ENCODE measurements at places on chromosomes 16 and 17.

DNA sequence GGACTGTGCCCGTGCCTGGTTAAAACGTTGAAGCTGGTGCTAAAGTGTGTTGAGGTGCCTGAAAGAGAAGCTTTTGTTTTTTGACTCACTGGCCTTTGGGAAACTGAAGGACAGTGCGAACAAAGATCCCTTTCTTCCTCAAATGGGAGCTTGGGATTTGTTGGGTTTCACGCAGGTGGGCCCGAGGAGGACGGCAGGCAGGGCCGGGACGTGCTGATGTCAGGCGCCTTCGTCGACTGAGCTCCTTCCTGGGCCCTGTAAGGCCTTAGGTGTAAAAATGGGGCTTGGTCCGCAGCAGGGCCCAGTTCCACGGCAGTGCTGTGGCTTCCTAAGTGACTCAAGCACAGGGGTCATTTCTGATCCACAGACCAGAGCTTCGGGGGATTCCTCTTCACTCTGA is 106.9 kb downstream of the BANP start:
- no peak for DNase-seq

- no peak for DNase-seq
These were observed 4.7 kb upstream of the CUEDC1 start for GRCh38 chr17:57959929-57960328.

- DNase-seq, result no peak
These were observed 1.8 kb upstream of the RHBDF1 start for GRCh38 chr16:74051-74746.

DNA sequence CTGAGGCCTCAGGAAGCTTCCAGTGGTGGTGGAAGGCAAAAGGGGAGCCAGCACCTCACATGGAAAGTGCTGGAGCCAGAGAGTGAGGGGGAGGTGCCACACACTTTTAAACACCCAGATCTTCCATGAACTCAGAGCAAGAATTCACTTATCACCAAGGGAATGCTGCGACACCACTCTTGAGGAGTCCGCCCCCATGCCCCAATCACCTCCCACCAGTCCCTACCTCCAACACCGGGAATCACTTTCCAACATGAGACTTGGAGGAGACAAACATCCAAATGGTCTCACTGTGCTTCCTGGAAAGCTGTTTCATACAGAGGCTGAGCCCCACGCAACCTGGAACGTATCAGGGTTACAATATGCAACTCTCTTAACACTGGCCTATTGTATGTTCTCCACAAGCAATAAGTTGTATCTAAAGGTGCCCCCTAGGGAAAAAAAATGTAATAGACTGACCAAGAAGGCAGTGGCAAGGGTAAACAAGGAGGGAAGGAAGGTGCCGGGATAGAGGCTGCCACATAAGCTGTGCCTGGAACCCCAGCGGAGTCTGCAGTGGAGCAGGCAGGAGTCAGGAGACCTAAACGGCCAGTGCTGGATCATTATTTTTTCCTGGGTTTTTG is 106.7 kb upstream of the FOXF1 start:
- no peak for DNase-seq

GRCh38 chr17:78129351-78130089 is 965 bp upstream of the TMC6 start:
- DNase-seq, result no peak

DNA sequence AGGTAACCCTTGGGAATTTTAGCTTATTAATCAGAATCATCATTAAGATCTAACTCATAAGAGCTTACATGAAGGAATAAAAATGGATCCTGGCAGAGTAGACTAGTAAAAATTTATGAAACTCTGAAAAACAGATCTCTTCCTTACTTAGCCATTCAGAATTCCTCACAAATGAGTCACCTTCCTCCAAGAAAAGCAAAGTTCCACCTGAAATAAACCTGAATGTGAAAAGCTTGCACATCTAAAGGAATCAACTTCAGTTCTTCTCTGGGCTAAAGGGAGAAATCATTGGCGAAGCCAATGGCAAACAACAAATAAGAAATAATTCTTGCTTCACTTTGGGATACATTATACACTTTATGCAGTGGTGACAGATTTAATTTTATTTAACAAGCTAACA is 22.7 kb downstream of the MYO1D start:
- DNase-seq, result no peak

DNA sequence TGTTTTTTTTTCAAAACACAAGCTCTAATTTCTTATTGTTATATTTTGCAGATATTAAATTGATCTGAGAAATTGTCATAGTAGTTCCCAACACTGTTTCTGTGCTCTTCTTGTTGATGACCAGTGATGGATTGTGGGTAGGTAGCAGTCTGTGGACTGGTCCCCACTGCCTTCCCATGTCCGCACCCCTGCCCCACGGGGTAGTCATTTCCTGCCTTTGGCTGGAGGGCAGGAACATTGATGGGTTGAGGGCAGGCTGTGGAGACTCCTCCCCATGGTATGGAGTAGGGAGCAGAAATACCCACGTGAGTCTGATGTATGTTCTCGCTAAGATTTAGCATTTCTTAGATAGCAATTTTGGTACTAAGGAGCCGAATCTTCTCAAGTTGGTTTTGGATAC is 762.0 kb downstream of the CDH8 start:
- DNase-seq, result no peak

DNA sequence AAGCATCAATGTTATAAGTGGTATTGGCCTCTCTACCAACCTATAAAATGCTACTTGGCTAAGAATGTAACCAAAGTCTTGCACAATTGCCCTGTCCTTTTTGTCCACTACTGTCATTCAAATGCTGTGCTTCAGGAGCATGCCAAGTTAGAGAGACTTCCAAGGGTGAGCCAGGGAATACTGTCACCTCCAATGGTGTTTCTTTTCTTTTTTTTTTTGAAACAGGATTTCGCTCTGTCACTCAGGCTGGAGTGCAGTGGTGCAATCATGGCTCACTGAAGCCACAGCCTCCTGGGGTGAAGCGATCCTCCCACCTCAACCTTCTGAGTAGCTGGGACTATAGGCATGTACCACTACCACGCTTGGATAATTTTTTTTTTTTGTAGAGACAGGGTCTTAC is 43.7 kb upstream of the ERN1 start:
- DNase-seq, result no peak

- no peak for DNase-seq
These were observed 6.3 kb upstream of the APRT start for GRCh38 chr16:88817785-88818574.

GRCh38 chr16:73202161-73202729 is 154.3 kb upstream of the ZFHX3 start:
- DNase-seq, result no peak

GRCh38 chr16:86240716-86241363 is 269.5 kb upstream of the FOXF1 start:
- no peak for DNase-seq

DNA sequence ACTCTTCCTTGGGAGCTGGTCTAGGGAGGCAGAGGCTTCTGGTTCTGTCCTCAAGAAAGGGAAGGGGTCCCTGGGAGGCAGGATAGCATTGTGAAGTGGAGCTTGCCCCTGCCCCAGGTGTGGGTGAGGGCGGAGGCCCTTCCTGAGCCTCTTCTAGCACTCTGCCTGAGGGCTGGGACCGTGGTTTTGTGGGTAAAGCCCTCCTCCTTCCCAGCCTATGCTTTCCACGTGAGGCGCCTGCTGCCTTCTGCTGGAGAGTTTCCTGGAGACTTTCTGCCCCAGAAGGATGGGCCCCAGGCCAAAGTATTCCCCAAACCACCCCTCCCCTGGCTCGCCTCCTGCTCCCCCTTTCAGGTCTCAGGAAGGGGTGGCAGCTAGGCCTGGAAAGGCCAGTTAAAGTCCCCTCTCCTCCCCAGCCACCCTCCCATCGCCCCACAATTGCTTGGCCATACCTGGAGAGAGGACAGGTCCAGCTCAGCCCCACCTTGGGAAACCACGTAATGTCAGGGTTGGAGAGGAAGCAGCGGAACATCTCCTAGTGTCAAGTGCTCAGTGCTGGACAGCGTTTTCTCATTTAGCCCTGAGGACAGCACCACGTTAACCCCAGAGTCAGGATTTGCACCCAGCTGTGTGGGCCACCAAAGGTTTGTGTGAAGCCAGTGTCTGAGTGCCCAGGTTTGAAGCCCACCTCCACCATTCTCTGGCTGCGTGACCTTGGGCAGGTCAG is 5.6 kb downstream of the SBK1 start:
- DNase-seq, result no peak

DNA sequence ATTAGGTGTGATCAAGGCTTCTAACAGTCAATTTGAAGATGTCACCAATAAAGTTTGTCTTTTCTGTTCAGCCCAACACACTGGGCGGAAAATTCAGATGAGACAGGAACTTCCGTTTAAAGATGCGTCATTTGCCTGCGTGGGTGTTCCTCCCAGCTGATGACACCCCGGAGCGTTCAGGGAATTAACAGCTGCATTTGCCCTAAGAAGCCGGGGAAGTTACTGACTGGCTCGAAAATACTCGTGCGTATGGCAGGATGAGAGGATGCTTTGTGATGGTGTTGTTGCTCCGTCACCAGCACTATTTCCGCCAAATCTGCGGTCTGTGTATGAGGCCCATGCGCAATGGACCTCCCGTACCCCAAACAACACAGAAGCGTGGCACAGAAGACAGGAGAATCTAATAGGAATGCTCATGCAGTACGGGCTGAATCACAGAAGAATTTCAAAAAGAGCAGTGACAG is 11.9 kb upstream of the PVALEF start:
- no peak for DNase-seq

- no peak for DNase-seq
These were observed 1.3 kb downstream of the DHX58 start for GRCh38 chr17:42111265-42111636.

- no peak for DNase-seq
These were observed 29.2 kb downstream of the SMG6 start for GRCh38 chr17:2274414-2274813.

DNA sequence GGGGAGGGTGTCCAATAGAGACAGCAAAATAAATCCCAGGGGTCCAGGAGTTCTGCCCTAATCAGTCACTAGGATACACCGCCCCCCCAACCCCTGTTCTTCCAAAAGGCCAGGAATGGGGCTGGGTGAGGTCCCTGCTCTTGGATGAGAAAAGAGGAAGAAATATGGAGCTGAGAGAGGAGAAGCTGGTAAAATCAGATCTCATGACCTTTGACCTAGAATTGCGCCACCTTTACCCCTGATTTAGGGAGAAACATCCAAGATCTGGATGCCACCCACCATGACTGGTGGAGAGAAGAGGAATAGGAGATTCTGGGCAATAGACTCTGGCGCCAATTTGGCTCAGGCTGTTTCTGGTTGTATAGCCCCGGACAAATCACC is 707 bp upstream of the CACNB1 start:
- no peak for DNase-seq

- no peak for DNase-seq
These were observed 88.2 kb downstream of the TBC1D16 start for GRCh38 chr17:79947351-79948031.

DNA sequence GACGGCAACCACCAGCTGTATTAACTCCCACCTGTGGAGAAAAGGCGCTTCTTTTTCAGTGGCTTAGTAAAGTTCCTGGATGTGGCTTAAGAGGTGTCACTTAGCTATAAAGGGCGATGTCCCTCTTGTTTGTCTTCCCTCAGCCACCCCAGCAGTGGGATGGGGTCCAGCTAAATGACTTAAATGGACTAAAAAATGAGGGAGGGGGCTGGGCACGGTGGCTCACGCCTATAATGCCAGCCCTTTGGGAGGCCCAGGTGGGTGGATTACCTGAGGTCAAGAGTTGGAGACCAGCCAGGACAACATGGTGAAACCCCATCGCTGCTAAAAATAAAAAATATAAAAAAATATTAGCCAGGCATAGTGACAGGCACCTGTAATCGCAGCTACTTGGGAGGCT is 667.5 kb upstream of the RBFOX1 start:
- no peak for DNase-seq

DNA sequence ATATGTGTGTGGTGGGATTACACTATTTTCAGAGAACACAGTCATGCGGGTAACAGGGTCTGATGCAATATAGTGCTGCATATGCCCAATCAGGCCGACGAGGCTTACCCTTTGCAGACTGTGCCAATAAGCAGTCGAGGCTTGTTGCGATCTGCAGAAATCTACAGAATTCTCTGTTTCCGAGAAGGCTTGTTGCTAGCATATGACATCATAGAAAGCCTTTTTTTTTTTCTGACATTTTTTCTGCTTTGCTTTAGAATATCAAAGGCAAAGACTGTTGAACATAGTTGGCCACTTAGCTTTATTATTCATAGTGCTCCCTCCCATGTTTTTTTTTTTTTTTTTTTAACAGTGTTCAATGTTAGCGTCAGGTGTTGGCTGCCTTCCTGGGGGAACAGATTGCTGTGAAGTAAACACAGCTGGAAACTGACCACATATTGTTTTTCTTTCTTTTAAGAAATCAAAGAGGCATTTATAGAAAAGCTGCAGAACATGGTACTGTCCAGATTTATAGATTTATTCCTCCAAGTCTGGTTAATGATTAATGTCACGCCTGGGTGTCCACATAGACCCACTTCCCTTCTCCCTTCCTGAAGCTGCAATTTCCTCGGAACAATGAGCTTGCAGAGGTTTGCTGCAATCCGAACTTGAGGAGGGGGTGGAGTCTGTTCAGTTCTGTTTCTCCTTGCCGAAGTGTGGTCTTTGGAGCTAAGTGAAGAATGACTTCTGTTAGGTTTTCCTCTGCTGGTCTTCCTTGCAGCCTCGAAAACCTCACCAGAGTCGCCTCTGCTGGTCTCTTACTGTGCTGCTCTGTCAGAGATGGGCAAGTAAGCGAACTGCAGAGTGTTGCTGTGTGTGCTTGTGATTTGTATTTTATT is 87.3 kb downstream of the MAP2K6 start:
- DNase-seq, result no peak

GRCh38 chr17:42153919-42154742 is 658 bp downstream of the RAB5C start:
- no peak for DNase-seq

- DNase-seq, result no peak
These were observed 34.3 kb upstream of the RBFOX3 start for GRCh38 chr17:79645022-79645776.

DNA sequence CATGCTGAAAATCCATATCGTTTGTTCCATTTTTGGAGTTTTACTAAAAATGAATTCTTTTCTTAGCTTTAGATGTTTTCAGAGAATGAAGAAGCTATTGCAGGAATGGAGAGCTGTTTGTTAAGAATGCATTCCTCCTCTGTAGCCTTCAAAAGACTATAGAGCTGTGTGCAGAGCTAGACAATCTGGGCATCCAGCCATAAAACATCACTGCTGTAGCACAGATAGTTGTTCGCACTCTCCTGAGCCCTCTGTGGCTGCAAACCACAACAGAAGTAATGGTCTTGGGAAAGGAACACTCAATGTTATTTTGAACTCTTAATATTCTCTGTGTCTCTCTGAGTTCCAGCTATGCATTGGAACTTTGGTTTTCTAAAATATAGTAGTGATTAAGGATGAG is 4.9 kb downstream of the TNRC6C start:
- DNase-seq, result no peak

GRCh38 chr17:7836596-7837407 is 2.8 kb downstream of the KDM6B start:
- DNase-seq, result no peak

DNA sequence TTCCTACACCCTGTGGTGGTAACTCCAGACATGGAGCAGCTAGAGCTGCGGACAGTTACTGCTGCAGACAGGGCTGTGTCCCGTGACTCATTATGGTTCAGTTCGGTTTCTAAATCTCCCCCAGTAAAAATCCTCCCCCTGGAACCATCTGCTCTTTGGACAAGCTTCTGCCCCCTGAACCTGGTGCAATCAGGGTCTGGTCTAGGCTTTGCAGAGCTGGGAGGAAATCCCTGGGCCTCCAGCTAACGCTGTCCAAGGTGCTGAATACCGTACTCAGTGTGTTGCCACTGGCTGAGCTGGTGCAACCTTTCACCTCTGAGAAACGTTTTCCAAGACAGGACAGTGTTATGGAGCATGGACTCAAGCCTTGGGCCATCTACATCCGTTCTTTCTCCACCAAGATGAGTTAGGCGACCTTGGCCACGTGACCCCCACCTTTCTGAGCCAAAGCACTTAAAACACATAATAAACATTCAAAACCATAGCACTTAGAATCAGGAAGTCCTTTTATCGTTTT is 142.0 kb downstream of the CPPED1 start:
- DNase-seq, result no peak

All from activated naive CD8-positive, alpha-beta T cell treated with anti-CD3 and anti-CD28 coated beads, Interleukin-2, amount 50 U/mL, for 16 hours (primary cell).